Muscle of back (tissue), 13 donors: ENCODE measurements at places on chromosomes 1 and 21. TPM values are rescaled to one million over a fixed set of nuclear protein-coding genes. Genes with fewer than 3 reads are reported as not detected.

SPATA21 gene
- 0.86 TPM for polyA plus RNA-seq

HTR6 gene
- polyA plus RNA-seq: not detected

GRCh38 chr1:201448990-201449389 is 20.0 kb downstream of the PHLDA3 start:
- DNase-seq: no peak

DNA sequence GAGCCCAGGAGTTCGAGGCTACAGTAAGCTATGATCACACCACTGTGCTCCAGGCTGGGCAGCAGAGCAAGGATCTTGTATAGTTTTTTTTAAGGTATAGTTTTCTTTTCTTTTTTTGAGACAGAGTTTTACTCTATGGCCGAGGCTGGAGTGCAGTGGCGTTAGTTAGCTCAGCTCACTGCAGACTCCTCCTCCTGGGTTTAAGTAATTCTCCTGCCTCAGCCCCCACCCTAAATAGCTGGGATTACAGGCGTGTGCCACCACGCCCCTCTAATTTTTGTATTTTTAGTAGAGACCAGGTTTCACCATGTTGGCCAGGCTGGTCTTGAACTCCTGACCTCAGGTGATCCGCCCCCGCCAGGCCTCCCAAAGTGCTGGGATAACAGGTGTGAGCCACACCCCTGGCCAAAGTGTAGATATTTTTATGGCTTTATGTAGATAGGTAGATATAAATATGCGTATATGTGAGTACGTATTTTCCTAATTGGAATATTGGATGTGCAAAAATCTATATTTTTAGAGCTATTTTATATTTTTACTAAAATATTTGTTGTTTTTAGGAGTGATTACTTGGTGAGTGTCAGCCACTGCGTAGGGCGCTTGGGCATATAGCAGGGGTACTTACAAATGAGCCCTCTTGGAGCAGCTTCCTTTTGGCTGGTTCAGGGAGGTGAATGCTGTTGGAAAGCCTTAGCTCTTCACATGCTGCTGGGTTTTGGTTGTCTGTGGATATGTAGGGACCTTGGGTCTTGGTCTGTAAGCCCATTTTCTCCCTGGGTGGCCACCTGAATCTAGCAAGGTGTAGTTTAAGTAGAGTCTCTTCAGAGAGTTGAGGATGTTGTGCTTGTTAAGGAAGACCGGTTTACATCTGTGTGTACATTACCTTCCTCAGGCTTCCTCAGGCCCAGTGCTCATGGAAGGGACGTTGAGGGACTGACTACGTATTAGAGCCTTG is 9.5 kb downstream of the KDM4A start:
- no peak for DNase-seq
